Immature natural killer cell (primary cell): ENCODE measurements at places on chromosomes 2 and 18. TPM values are rescaled to one million over a fixed set of nuclear protein-coding genes. Genes with fewer than 3 reads are reported as not detected.
A peak's percentile ranks its signal among the peaks of the same experiment; 100 is the strongest.

NOL4 gene
- polyA plus RNA-seq = not detected

POLR1B gene
- polyA plus RNA-seq = 21.5 TPM

CCL20 gene
- 1.1 TPM for polyA plus RNA-seq

AQP12B gene
- not detected for polyA plus RNA-seq

NYAP2 gene
- polyA plus RNA-seq = not detected

- H3K4me3 ChIP-seq = no peak overlapping the region
- peaks cover 9% of the 10 kb centered on the region for H3K4me1 ChIP-seq
- H3K27me3 ChIP-seq = peaks cover 21% of the 10 kb centered on the region
- no peak overlapping the region for H3K27ac ChIP-seq
Observed at GRCh38 chr18:80244167-80244566, 3.1 kb downstream of the PARD6G start.

DNA sequence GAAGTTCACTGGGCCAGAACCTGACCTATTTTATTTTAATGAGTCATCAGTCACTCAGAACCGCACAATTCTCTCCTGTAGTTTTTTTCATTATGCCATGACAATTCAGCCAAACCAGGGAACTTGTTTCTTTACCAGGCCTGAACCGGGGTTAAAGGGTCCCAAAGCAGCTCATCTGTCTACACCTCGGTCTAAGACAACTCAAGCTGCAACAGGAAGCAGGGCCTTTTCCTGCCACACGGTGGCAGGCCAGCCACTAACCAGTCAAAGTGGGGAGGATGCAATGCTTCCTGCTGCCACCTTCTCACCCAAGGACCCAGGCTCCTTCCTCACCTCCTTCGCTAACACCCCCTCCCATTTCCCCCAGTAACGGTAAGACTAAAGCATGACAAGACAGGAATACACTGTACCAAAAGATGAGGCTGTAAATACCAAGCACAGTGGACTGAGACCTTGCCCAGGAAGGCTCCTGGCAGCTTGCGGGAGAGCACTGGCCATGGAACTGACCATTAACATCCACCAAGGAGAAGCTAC, 56.7 kb upstream of the ACKR3 start:
- H3K36me3 ChIP-seq = no peaks in the 10 kb centered on the region
- no peak overlapping the region for H3K4me3 ChIP-seq
- H3K4me1 ChIP-seq = peaks cover under 1% of the 10 kb centered on the region
- peak; percentile 73 for DNase-seq

DNA sequence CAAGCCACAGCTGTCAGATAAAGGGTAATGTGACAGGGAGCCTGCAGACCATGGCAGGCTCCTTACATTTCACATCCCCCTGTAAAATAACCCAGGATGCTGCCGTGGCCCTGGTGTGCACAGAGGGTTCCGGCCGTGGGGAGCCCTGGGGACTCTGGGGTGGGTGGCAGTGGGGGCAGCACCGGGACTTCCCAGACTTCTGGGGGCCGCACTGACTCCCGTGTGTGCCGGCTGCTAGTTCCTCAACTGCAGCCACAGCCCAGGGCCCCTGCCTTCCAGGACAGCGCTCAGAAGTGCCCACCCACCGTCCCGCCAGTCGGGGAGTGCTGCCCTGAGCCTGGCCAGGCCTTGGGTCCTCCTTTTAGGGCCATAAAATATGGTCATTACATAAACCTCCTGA, 56.5 kb downstream of the CIB4 start:
- H3K4me3 ChIP-seq = no peak overlapping the region
- no peak overlapping the region for H3K27ac ChIP-seq
- H3K36me3 ChIP-seq = no peaks in the 10 kb centered on the region
- no peaks in the 10 kb centered on the region for H3K4me1 ChIP-seq

DNA sequence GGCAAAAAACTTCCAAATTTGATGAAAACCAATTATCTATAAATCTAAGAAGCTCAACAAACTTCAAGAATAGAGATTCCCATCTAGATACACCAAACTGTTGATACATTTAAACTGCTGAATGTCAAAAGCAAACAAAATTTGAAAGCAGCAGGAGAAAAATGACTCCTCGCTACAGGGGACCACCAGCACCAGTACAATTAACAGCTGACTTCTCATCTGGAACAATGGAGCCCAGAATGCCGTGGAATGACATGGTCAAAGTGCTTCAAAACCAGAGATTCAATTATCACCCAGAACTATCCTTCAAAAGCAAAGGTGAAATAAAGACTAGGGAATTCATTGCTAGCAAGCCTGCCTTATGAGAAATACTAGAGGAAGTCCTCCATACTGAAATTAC, 11.6 kb downstream of the SRSF7 start:
- no peak overlapping the region for H3K27ac ChIP-seq
- H3K27me3 ChIP-seq = peaks cover 5% of the 10 kb centered on the region
- peaks cover 16% of the 10 kb centered on the region for H3K36me3 ChIP-seq
- peaks cover 32% of the 10 kb centered on the region for H3K4me1 ChIP-seq

GRCh38 chr2:103789381-103790095, 1027.7 kb downstream of the TMEM182 start:
- no peaks in the 10 kb centered on the region for H3K4me1 ChIP-seq
- no peak overlapping the region for H3K4me3 ChIP-seq
- no peak overlapping the region for H3K27ac ChIP-seq
- H3K36me3 ChIP-seq = peaks cover 2% of the 10 kb centered on the region
- no peaks in the 10 kb centered on the region for H3K27me3 ChIP-seq

- H3K4me3 ChIP-seq = no peak overlapping the region
- H3K27me3 ChIP-seq = peaks cover 6% of the 10 kb centered on the region
- H3K27ac ChIP-seq = no peak overlapping the region
- H3K4me1 ChIP-seq = peaks cover 9% of the 10 kb centered on the region
- no peaks in the 10 kb centered on the region for H3K36me3 ChIP-seq
Observed at GRCh38 chr18:79798999-79799370, 1.2 kb downstream of the KCNG2 start.

GRCh38 chr2:105446501-105446900, 47.6 kb upstream of the FHL2 start:
- DNase-seq = no peak
- no peaks in the 10 kb centered on the region for H3K36me3 ChIP-seq
- no peaks in the 10 kb centered on the region for H3K4me1 ChIP-seq
- no peak overlapping the region for H3K27ac ChIP-seq

GRCh38 chr2:68745006-68745405, 10.4 kb downstream of the ARHGAP25 start:
- peak overlapping the region; percentile 37 for H3K4me3 ChIP-seq
- H3K36me3 ChIP-seq = peaks cover 4% of the 10 kb centered on the region
- no peaks in the 10 kb centered on the region for H3K27me3 ChIP-seq
- peaks cover 17% of the 10 kb centered on the region for H3K4me1 ChIP-seq

- H3K27ac ChIP-seq = peak overlapping the region; percentile 14
- H3K4me1 ChIP-seq = peaks cover 28% of the 10 kb centered on the region
- H3K27me3 ChIP-seq = no peaks in the 10 kb centered on the region
- H3K4me3 ChIP-seq = no peak overlapping the region
- no peaks in the 10 kb centered on the region for H3K36me3 ChIP-seq
- no peak for DNase-seq
Observed at GRCh38 chr2:234146087-234146826, 95.8 kb downstream of the SPP2 start.

- H3K27ac ChIP-seq = no peak overlapping the region
- no peak overlapping the region for H3K4me3 ChIP-seq
- H3K4me1 ChIP-seq = peaks cover 7% of the 10 kb centered on the region
- no peaks in the 10 kb centered on the region for H3K36me3 ChIP-seq
- no peak for DNase-seq
Observed at GRCh38 chr2:218985325-218986091, 524 bp upstream of the FEV start.

DNA sequence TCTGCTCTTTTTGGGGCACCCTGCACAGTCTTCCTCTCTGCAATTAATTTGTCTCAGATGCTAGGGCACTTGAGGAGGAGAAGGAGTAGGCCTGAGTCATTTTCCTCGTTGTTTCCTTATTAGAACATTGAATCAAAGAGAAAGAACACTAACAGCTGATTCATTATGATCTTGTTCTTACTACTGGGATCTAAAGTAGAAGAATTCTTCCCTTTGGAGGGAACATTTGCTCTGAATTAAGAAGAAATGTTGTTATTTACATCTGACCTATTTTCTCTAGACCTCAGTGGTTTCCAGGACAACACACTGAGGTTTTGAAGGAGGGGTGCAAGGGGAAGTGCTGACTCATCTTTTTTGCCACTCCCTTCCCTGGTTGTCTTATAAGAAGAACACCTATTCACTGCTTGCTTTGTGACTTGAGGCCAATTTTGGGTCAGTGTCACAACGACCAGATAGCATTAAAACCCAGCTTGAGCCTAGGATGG, 24.3 kb upstream of the STAT1 start:
- no peaks in the 10 kb centered on the region for H3K27me3 ChIP-seq
- H3K4me1 ChIP-seq = peaks cover 45% of the 10 kb centered on the region
- H3K4me3 ChIP-seq = peak overlapping the region; percentile 74
- H3K27ac ChIP-seq = peak overlapping the region; percentile 85
